ENCODE measurements at places on chromosomes 1 and 21.

DNA sequence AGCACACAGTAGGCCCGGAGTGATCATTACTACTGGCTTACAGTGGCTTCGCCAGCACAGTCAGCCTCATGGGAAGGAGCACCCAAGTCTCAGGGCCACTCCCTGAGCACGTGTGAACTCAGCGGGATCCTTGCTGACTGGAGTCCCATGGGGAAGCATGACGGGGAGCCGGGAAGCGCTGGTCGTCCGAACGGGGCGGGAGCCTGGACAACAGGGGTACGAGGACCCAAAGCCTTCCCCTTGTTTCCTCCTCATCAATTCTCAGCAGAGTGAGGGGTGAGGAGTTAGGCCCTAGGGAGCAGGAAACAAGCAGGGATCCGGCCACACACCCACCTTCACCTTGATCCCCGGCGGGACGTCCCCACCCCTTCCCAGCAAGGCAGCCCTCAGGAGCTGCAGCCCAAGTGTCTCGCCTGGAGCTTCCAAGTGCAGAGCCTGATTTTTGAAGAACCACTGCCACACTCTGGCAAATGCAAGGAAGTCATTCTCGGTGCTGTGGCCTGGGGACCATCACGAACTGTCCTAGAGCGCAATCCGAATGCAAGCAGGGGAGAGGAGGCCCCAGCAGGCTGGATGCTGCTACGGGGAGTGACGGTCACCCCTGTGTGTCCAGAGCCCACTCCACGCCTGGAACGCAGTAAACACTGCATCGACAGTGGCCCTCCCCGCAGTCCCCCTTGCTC, 35.5 kb downstream of the TOMM20 start:
- no peak for DNase-seq

GRCh38 chr1:17572264-17572985, 32.9 kb downstream of the ARHGEF10L start:
- DNase-seq, result no peak

GRCh38 chr1:177307771-177308170, 137.0 kb downstream of the BRINP2 start:
- no peak for DNase-seq

- no peak for DNase-seq
Measured at GRCh38 chr1:228348708-228349467, 57.7 kb downstream of the TRIM11 start.

- no peak for DNase-seq
Measured at GRCh38 chr1:199857108-199857507, 170.4 kb upstream of the NR5A2 start.

- no peak for DNase-seq
Measured at GRCh38 chr1:154496383-154496782, 5.6 kb upstream of the TDRD10 start.

- DNase-seq, result no peak
Measured at GRCh38 chr1:112332176-112333150, 63.6 kb upstream of the CTTNBP2NL start.

DNA sequence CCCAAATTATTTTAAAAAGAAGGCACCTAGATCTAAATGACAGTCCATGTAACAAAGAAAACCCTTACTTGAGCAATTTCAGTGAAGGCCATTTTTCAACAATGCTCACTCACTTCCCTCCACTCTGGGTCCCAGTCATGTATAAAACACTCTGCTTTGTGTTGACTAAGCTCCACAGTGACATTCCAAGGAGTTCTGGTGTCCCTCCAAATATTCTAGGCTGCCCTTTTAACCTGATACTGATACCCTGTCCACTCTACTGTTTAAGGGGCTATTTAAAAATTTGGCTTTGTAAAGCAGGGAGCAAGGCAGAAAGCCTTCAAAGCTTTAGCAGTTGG, 73.6 kb downstream of the GNG12 start:
- no peak for DNase-seq

DNA sequence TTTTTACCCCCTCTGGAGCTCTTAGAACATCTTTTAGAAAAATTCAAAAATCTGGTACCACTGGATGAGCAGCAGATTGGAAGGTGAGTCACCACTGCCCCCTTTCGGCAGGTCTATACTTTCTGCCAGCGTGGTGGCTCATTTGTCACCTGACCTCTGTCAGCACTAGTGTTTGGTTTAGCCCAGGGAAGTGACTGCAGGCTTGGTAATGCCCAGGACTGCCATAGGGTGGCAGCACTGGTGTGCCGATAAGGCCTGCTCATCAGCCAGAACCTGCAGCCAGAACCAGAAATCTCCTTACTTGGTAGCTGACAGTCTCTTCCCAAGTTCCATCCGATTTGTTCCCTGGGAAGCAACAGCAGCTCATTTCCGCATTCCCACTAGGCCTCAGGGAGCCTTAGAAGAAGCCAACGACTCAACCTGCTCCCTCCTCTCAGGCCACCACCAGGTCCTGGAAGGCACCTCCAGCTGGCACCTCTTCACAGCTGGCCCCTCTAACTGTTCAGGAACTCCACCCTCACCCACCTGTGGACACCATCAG, 6.8 kb downstream of the SMIM12 start:
- peak; percentile 75 for DNase-seq

All from stimulated activated CD8-positive, alpha-beta memory T cell treated with anti-CD3 and anti-CD28 coated beads, Interleukin-4, amount 100 ng/mL, for 1 hour (primary cell).